Esophagus muscularis mucosa (tissue), 4 donors: ENCODE measurements at places on chromosomes 13 and 19. TPM values are rescaled to one million over a fixed set of nuclear protein-coding genes. Genes with fewer than 3 reads are reported as not detected.
A peak's percentile ranks its signal among the peaks of the same experiment; 100 is the strongest.

DNA sequence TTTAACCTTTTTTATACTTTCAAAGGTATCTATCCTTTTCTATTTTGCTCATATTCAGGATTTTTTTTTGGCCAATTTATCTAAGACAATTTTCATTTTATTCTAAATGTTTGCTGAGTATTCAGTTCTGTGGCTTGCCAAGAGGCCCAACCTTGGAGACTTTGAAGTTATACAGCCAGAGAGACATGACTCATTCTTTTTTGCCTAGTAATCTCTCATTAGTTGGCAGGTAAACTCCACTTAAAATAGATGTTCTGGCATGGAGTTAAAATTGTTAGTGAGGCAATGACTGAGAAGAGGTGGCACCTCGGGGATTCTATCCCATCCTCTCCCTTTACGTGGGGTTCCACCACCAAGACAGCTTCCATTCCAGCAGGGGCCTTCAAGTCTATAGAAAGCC is 213.8 kb downstream of the KCTD12 start:
- no peak for DNase-seq

The ATXN8OS gene
- not detected for total RNA-seq

The FXYD7 gene
- not detected for total RNA-seq

GRCh38 chr19:46515879-46516350 is 20.2 kb upstream of the PNMA8B start:
- no peak for DNase-seq

The BLOC1S3 gene
- total RNA-seq, result 21.6 TPM

- no peak for DNase-seq
Measured at GRCh38 chr13:74644229-74644628, 510.0 kb upstream of the KLF12 start.

The ZSWIM9 gene
- total RNA-seq, result 15.2 TPM

GRCh38 chr19:5694956-5695648 is 5.0 kb downstream of the RPL36 start:
- no peak for DNase-seq

DNA sequence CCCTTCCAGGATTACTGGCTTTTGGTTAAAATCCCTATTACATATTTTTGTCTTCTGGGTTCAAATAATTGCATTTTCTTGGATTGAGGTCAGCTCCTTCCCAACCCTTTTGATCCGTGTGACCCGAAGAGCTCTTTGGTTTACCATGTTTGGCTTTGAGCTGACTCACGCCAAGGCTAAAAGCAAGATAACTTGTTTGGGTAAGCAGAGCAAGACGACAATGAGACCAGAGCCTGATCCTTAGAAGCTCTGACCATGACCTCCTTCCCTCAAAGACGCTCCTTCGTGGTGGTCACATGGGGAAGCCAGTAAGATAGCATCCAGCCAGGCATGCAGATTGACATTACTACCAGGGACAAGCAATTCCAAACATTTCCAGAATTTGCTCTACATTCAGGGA is 153.8 kb downstream of the DCT start:
- DNase-seq, result peak; percentile 29

The IZUMO2 gene
- not detected for total RNA-seq

DNA sequence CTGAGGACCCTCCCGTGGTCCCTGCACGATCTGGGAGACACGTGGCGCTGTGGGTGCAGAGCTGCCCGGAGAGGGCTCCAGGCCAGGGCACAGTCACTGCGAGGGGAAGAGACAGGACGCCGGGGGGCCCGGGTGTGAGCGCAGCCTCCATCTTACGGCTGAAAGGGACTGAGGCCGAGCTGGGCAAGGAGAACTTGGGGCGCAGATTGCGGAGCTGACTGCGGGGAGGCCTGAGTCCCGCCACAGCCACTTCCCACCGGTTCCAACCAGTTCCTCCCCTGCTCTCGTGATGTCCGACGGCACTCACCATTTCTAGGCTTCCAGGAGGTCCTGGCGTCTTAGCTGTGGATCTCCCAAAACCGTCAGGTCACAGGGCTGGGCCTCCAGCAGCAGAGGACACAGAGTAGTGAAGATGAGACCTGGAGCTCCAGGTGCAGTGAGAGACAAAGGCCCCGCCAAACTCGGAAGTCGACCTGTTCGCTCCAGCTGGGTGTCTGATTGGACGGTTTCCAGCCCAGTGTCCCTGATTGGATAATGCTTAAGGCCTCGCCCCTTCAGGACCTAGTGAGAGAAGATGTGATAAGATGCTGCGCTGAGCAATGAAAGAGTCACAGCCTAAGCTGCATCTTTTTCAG is 4.8 kb upstream of the ZNF253 start:
- DNase-seq, result no peak

DNA sequence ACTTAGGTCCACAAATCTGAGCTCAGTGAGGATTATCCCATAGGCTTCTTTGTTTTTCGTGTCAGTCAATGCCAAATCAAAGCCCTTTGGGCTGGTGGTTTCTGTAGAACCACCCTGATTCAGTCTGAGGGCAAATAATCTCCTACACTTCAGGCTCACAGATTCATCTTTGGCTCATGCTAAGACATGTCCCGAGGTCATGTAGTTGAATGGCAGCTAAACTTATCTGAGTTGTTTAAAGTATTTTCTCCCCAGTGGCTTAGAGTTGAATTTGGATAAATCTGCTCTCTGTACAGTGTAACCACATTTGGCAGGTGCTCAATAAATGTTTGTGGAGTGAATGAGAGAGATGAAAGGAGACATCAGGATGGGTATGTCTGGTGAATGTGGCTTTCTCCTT is 13.1 kb upstream of the SLC25A42 start:
- DNase-seq, result no peak

- DNase-seq, result peak; percentile 97
Measured at GRCh38 chr13:20566898-20567874, at the start of gene IFT88. Gene IFT88, plus strand, starts transcription at chr13:20567157. Its CDS starts 7,229 bp downstream, at chr13:20574386.

GRCh38 chr19:49772850-49773432 is 6.1 kb downstream of the AP2A1 start:
- no peak for DNase-seq

GRCh38 chr19:30857388-30857787 is 485.2 kb downstream of the ZNF536 start:
- peak; percentile 66 for DNase-seq

DNA sequence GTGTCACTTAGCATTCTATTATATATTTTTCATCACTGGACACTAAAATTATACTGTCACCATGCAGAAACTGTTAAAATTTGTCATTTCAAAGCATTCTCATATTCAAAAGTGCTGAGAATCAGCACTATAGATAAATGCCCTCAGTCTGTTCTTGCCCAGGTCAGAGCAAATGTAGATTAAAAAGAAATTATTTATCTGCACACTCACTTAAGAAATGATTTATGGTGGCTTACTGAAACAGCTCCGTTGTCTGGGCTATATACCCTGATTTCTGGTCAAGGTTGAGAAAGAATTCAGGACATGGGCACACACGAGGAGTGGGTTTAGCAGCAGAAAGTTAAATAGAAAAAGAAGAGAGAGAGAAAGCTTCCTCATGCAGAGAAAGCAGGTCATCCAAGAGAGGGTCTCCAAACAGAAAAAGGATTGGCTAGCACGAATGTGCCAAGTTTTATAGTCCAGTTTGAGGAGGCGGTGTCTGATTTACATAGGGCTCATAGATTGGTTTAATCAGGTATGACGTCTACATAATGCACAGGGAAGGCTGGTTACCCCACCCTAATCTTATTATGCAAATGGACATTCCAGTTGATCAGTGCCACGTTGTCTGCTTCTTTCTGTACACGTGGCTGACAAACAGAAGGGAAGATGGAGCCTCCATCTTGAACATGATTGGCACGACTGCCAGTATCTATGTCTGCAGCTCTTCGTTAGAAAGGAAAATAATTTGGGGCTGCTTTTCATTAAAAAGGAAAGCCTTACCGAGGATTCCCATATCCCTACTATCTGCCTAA is 47.3 kb upstream of the N4BP2L1 start:
- DNase-seq, result no peak

GRCh38 chr13:49226613-49227012 is 6.5 kb downstream of the MLNR start:
- DNase-seq, result no peak

The CGB2 gene
- total RNA-seq, result not detected

DNA sequence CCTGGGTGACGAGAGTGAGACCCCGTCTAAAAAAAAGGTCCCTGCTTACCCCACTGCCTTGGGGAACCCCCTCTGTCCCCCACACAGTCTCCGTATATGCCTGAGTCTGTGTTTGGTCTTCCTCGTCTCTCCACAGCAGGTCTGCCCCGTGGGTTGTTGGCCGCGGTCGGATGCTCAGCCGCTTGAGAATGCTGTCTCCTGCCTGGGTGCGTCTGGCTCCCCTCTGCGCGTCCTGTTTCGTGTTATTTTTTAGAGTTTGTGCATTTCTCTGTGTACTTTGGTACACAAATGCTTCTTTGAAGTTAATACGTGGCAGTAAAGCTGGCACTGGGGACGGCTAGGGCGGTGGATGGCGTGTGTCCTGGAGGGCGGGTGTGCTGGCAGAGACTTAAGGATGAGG is 34.9 kb downstream of the KDM4B start:
- DNase-seq, result no peak

GRCh38 chr13:101492251-101492910 is 39.9 kb downstream of the ITGBL1 start:
- DNase-seq, result no peak
